ENCODE measurements at places on chromosomes 12 and 14.

- no peak for DNase-seq
Observed at GRCh38 chr12:32692358-32692757, 13.3 kb downstream of the DNM1L start.

- DNase-seq = no peak
Observed at GRCh38 chr14:78314484-78314883, 144.3 kb downstream of the NRXN3 start.

- no peak for DNase-seq
Observed at GRCh38 chr14:99466758-99467157, 13.9 kb downstream of the SETD3 start.

- peak; percentile 18 for DNase-seq
Observed at GRCh38 chr14:71534506-71534905, 397.7 kb upstream of the RGS6 start.

DNA sequence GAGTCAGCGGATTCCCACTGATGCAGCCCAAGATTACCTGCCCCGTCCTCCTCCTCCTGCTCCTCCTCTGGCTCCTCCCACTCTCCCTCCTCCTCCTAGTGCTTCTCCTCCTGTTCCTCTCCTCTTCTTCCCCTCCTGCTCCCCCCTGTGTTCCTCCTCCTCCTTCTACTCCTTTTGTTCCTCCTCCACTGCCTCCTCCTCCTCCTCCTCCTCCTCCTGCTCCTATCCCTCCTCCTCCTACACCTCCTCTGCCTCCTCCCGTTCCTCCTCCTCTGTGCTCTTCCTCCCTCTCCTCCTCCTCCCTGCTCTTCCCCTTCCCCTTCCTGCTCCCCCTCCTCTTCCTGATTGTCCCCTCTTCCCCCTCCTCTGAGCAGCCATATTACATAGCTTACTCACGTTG, 141.3 kb downstream of the CACNA1C start:
- no peak for DNase-seq

DNA sequence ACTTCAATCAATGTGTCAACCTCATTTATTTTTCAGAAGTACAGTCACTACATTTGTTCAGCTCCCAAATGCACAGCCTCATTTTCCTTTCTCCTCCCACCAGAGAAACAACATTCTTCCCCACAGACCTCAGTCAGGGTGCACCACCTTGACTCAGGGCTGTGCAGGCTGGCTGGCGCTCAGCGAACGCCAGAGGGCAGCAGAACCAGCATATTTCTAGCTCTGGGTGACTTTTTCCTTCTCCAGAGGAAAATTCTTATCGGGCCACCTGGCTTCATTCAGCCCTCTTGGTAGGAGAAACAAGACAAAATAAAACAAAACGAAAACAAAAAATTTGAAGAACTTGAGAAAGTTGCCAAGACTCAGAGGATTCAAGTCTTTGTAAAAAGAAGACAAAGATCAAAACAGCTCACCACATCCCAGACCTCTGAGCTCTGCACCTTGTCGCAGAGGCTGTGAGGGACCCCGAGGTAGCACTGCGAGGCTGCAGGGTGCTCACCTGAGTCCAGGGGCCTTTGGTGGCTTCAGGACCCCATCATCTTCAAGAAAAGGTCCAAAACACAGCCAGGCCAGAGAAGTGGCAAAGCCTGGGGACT, 33.7 kb downstream of the PAH start:
- peak; percentile 14 for DNase-seq

DNA sequence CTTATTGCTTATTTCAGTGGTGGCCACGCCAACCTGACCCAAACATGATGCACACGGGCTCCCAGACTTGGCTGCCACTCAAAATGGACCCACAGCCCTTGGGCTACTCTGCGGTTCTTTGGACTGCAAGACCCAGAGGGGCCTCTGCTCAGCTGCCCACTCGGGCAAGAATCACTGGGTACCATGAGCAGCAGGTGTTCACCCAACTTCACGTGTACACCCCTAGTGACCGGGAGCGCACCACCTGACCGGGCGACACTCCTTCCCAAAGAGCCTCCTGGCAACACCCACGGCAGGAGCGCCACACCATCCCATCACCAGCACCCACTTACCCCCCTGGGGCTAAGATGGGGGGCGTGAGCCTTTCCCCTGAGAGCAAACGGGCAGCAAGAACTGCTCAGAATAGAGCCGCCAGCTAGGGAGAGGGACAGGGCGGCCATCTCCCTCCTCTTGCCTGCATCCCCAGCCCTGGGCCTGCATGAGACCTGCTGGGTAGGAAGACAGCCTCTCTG, 32.0 kb downstream of the CCNK start:
- DNase-seq = no peak

All from NCI-H1694 treated with DMSO at 0.1 percent for 48 hours (cell line).